Activated naive CD4-positive, alpha-beta T cell (primary cell): ENCODE measurements at places on chromosomes 12 and 14.

DNA sequence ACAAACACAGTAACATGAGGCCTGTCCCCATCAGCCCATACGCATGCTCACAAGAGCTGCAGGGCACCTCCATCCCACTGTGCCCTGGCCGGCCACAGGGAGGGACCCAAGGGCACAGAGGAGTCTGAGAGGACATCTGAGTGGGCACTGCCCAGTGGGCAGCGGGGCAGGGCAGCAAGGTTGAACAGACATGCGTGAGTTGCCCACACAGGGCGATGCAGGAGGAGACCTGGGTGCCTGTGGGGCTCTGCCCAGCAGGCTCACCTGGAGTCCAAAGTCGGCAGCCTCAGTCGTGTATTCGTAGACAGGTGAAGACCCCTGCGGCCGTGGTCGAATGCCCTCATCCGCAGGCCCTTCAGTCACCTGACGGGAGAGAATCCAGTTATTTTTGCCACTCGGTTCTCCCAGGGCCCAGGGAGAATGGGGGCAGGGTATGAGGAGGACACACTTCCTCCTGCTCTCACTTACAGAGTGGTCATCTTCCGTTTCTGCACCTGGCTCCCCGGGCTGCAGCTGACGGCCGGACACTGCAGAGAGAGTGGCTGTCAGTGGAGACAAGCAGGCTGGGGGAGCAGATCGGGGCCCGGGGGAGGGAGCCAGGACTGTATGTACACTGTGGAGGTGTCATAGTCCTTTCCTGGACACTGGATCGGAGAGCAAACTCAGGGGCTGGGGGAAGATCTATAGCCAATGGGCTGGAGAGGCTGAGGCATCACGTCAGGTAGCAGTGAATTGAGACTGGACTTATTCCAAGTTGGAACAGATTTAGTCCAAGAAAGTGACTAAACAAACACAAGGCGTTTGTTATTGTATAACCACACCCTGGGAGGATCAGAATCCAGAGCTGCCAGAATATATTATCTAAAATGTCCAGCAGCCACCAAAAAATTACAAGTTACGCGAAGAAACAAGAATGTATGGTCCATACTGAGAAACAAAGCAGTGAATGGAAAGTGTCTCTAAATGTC, 20.7 kb downstream of the AHNAK2 start:
- no peak for DNase-seq

GRCh38 chr14:42214981-42215491, 608.4 kb downstream of the LRFN5 start:
- DNase-seq: no peak

DNA sequence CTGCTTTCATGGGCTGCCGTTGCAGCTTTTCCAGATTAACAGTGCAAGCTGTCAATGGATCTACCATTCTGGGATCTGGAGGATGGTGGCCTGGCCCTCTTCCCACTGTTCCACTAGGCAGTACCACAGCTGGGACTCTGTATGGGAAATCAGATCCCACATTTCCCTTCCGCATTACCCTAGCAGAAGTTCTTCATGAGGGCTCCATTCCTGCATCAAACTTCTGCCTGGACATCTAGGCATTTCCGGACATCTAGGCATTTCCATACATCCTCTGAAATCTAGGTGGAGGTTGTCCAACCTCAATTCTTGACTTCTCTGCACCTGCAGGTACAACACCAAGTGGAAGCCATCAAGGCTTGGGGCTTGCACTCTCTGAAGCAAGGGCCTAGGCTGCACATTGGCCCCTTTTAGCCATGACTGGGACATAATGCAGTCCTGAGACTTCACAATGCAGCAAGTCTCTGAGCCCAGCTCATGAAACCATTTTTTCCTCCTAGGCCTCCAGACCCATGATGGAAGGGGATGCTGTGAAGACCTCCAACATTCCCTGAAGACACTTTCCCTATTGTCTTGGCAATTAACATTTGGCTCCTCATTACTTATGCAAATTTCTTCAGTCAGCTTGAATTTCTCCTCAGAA, 863.3 kb downstream of the C12orf50 start:
- DNase-seq: no peak

DNA sequence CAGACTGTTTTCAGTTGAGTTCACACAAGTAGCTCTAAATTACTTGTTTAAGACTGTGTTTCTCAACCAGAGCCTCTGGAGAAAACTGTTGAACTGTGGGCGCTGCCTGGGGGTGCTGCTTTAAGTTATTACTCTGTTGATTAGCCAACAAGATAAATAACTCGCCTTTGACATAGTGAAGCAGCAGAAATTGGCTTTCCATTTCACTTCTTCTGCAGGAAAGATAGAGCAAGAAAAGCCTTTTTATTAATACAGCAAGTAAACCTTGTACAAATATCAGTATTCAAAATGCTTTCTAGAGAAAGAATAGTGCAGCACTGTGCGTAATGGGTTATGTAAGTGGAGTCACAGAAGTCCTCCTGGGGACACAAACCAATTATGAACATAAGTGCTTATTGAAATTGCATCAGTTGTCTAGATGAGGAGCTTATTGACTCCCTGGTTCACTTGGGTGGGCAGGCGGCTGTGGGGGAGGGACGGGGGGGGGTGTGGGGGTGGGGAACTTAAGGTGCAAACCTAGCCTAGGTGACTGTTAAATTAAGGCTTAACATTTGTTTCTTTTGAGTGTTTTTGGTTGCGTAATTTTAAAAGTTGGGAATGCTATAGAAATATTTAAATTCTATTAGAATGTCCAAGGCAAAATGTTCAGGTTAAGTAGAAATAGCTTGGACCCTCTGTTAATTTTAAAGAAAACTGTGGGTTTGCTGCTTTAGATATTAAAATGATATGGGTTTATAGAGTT, 6.3 kb downstream of the FRS2 start:
- DNase-seq: no peak

- DNase-seq: no peak
These were observed 53.1 kb upstream of the RIN3 start for GRCh38 chr14:92460541-92460915.

- DNase-seq: no peak
These were observed 52.4 kb downstream of the DICER1 start for GRCh38 chr14:95104911-95105310.

- DNase-seq: no peak
These were observed 8.7 kb upstream of the EML1 start for GRCh38 chr14:99784508-99784907.

- DNase-seq: no peak
These were observed 13.1 kb upstream of the ESPL1 start for GRCh38 chr12:53254816-53255545.

- DNase-seq: no peak
These were observed 1157.7 kb downstream of the BCL11B start for GRCh38 chr14:98114122-98114895.

- no peak for DNase-seq
These were observed 13.1 kb upstream of the CLEC7A start for GRCh38 chr12:10142976-10143589.

DNA sequence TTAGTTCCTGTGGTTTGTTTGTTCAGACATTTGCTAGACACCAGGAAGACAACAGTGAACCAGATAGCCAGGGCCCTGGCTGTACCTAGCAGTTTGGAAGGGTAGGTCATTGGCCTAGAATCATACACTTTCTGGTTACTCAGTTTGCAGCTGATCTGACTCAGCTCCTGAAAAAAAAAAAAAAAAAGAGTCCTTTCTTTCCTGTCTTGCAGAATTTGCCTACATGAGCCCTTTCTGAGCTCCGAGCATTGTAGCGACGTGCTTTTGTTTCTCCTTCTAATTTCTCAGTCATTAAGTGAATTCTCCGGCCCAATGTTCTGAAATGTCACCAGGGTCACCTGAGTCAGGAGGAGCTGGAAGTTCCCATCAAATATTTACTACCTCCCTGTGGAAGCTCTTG, 2.4 kb downstream of the CABP1 start:
- no peak for DNase-seq

DNA sequence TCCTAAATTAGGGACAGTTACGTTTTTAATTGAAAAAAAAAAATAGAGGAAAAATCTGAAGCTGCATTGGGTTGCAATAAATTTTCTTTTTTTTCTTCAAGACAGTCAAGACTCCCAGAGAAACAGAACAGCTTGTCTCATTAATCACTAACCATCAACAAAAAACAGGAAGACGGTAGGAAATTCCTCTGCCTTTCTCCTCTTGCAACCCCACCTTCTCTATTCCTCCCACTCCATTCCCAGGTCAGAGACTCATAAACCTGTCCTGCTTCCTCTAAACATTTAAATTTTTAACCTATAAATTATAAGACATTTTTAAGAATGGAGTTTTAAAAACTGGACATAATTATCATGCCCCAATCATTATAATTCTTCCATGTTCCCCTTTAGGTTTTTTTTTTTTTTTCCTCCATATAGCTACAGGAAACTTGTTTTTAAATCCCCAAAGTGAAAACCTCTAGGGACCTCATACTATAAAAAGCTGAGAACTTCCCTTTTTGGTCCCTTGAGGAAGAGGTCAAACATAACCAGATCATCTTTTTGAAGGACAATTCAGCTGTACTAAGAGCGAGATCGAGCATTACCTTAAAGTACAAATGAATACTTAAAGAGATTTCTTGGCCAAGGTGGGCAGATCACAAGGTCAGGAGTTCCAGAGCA, 36.0 kb downstream of the CPM start:
- no peak for DNase-seq

- no peak for DNase-seq
These were observed 1.5 kb downstream of the TSHR start for GRCh38 chr14:80956922-80957321.

- DNase-seq: no peak
These were observed 55.3 kb upstream of the PRKD1 start for GRCh38 chr14:29982993-29983392.

DNA sequence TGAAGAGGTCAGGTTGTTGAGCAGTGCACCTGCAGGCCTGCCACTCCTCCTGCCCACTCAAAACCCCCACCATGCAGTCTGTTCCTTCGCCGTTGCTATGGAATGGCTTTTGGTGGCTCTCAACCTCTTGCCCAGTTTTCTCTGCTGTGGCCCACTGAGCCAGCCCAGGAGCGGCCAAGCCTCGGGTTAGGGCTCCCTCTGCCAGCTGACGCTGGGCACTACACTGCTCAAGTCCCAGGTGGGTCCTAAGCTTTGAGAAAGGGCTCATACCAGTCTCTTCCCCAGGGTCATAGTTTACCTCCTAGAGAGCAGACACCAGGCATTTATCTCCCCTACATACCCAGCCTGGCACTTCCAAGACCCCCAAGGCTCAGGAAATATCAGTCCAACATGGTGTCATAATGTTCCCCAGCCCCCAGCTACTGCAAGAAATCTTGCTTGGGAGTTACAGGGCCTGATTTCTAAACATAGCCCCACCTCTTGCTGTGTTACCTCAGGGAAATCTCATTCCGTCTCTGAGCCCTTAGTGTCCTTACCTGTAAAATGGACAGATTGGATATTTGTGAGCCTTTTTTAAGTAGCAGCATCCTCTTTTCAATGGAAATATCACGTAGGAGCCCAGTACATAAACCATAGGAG, 59.4 kb downstream of the TSPAN11 start:
- no peak for DNase-seq
